ENCODE measurements at places on chromosomes 5 and 9.
A peak's percentile ranks its signal among the peaks of the same experiment; 100 is the strongest.

DNA sequence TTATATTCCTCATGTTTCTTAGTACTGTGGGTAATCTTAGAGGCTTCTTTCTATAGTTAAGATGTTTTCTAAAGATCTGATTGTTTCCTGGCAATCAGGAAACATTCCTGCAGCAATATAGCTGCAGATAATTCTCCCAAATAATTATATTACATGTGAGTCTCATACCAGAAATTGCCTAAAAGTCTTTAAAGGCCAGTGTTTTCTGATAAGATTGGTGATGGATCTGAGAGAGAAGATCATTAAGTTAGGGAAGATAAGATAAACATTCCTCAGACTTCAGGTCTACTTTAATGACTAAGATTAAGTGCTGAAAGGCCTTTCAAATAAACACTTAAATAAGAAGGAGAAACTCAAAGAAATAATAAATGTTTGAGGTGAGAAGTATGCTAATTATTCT, 107.7 kb upstream of the DAB2 start:
- no peak for DNase-seq

DNA sequence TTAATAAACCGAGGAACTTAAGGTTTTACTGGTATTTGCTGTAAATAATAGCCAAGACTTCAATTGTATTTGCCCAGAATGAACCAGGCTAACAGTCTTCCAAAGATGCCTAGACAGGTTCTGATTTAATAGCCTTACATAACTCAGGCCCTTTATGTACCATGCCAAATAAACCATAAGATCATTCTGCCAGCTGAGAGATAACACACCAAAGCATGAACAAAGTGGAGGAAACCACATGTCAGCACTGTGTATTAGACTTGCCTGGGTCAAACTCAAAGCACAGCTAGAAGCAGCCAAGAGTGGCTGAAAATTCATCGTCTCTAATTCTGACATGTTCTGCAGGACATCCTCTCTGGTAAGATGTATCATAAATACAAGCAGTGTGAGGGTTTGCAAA, 319.3 kb upstream of the ZNF608 start:
- no peak for DNase-seq

- DNase-seq: no peak
These were observed 114.1 kb upstream of the ELL2 start for GRCh38 chr5:96075579-96076289.

GRCh38 chr5:150612405-150612804, 28.1 kb upstream of the SYNPO start:
- DNase-seq: peak; percentile 68

GRCh38 chr9:88218726-88219125, 80.5 kb upstream of the SPATA31C2 start:
- no peak for DNase-seq

GRCh38 chr5:164361986-164362385, 856.6 kb downstream of the MAT2B start:
- DNase-seq: no peak

DNA sequence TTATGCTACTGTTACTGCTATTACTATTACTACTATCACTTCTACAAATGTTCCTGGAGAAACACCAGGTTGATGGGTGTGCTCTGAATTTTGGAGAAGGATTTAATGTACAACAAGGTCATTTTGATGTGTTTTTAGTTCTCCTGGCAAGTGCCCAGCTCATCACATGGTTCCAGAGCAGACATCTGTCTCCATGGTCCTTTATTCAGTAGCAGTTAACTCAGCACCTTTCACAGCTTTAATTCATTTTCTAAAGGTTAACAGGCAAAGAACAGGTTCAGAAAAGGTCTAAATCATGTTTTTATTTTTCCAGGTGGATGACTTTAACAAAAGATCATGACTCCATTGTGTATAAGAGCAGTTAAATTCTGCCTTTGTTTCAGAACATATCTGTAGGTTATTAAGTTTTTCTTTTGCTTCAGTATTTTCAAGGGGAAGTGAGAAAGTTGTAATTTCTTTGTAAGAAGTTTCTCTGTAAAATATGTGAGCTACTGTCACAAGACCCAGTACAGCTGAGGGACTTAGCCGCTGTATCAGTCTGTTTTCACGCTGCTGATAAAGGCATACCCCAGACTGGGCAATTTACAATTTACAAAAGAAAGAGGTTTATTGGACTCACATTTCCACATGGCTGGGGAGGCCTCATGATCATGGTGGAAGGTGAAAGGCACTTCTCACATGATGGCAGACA, 41.9 kb downstream of the MTRR start:
- DNase-seq: no peak

GRCh38 chr9:7387840-7388239, 411.7 kb downstream of the DMAC1 start:
- DNase-seq: no peak

GRCh38 chr5:124941051-124942049, 194.9 kb upstream of the ZNF608 start:
- DNase-seq: no peak

DNA sequence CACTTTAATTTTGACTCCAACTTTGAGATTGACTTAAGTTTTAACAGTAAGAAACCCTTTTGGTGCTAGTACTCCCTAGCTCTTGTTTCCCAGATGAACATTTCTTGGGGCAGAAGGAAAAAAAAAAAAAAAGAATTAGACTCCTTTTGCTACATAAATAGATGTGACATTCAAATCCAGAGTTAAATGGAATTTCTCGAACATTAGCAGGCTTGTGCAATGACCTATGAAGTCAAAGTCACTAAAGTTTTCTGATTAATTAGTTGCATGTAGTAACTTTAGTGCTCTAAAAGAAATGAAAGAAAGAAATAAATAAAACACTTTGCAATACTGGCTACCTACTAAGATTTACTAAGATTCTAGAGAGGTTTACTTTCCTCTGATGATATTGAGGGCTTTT, 106.8 kb downstream of the TMEM174 start:
- no peak for DNase-seq

GRCh38 chr9:5113523-5113922, 71.9 kb downstream of the INSL6 start:
- DNase-seq: no peak

DNA sequence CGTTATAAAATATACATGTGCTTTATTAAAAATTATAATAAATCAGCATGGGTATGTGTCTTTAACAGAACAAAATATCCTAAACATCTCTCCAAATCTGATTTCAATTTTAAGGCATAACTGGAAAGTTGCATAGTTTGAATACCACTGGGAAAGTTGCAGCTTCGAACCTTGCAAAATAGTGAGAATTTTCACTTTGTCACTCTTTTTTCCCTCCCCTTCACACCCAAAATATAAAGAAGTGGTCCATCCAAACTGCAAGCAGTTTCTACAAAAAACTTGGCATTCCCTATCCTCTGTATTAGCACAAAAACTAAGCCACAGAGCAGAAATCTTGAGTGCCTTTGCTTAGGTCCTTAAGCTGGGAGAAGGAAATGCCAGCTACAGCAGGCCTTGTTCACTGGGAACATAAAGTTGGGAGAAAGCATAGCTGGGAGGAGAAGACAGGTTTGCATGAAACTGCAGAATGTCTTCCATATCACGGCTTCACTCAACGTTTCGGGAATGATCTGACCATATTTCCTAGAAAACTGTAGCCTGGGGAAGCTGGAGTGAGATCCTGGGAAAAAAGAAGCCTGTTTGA, 400.3 kb downstream of the EBF1 start:
- DNase-seq: no peak

DNA sequence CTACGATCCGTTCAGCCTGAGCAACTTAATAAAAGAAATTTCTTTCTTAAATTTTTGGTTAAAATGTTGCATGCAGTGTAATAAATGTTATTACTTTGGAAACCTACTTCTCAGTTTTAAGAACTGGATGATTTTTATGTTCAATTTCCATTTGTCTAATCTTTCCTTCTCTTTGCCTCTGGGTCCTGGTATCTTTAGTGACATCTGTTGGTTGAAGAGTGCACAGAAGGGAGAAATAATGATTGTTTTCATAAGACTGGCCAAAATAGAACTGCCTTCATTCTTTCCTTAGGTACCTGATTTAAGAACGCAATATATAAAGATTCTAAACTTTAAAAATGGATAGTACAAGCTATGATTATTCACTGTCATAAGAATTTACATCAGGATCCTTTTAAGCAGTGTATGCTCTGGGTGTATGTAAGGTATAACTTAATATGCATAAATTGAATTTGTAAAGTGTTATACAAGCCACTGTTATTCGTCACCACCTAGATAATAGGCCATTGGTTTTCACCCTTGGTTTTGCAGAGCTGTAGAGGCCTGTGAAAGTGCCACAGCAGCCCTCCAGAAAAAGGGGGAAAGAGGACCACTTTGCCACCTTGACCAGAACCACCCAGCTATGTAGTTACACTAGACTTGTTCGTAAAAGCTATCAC, 82.8 kb upstream of the TLX3 start:
- DNase-seq: no peak

GRCh38 chr5:14299666-14300065, 156.5 kb downstream of the TRIO start:
- DNase-seq: no peak

GRCh38 chr9:120926397-120926928, at the start of gene TRAF1:
Gene TRAF1, minus strand, starts transcription at chr9:120926796. Its CDS starts 721 bp downstream, at chr9:120926075.
- DNase-seq: no peak

DNA sequence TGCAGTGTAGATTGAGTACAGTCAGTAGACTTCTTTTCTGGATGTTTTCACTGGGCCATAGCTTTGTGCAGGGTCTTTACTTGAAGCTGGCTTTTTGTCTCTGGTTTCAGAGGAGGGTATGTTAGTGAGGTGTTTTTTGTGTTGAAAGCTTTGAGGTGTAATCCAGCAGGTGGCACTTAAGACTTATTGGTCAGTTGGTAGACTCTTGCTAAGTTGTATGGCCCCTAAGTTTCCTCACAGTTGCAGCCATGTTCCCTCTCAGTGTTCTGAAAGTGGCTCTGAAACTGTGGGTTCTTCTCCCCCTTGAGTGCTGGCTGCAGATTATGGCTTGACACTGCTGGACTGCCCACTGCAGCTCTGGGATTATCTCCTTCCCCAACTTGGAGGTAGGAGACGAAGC, 55.7 kb upstream of the SLC44A1 start:
- no peak for DNase-seq

GRCh38 chr9:117278471-117279035, 136.3 kb downstream of the ASTN2 start:
- no peak for DNase-seq

- peak; percentile 16 for DNase-seq
These were observed 79.2 kb downstream of the OTULIN start for GRCh38 chr5:14743601-14744295.

DNA sequence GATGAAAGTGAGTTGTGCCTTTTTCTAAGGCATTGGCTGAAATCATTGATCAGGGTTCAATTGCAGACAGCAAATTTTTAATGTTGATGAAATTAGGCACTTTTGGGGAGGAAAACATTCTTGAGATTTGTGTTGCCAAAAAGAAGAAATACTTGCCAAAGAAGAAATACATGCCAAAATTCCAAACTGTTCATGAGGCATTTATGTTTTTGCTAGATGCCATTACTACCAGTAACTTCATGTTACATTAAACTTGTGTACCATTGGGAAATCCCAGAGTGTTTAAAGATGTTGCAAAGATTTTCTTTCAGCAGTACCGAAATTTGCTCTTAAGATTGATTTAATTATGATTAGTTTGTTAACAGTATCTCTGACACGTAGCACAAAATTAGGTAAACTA, 7.0 kb downstream of the XRCC4 start:
- DNase-seq: no peak

Data from DMS53 (cell line).